ENCODE measurements at places on chromosomes 6 and 20. TPM values are rescaled to one million over a fixed set of nuclear protein-coding genes. Genes with fewer than 3 reads are reported as not detected.

The FRS3 gene
- 7.5 TPM for total RNA-seq

The RUNX2 gene
- total RNA-seq, result 0.20 TPM

The TRDN gene
- 57.5 TPM for total RNA-seq

The MCM9 gene
- total RNA-seq, result 19.8 TPM

The BTN1A1 gene
- total RNA-seq, result not detected

The RIMS1 gene
- 1.1 TPM for total RNA-seq

The IMPG1 gene
- total RNA-seq, result not detected

The SCGN gene
- total RNA-seq, result not detected

The C6orf118 gene
- 1.1 TPM for total RNA-seq

- no peaks in the 10 kb centered on the region for H3K4me1 ChIP-seq
- H3K4me3 ChIP-seq, result no peak overlapping the region
- H3K27ac ChIP-seq, result peak overlapping the region; percentile 67
- DNase-seq, result no peak
Measured at GRCh38 chr6:149108038-149108748, 209.3 kb upstream of the TAB2 start.

DNA sequence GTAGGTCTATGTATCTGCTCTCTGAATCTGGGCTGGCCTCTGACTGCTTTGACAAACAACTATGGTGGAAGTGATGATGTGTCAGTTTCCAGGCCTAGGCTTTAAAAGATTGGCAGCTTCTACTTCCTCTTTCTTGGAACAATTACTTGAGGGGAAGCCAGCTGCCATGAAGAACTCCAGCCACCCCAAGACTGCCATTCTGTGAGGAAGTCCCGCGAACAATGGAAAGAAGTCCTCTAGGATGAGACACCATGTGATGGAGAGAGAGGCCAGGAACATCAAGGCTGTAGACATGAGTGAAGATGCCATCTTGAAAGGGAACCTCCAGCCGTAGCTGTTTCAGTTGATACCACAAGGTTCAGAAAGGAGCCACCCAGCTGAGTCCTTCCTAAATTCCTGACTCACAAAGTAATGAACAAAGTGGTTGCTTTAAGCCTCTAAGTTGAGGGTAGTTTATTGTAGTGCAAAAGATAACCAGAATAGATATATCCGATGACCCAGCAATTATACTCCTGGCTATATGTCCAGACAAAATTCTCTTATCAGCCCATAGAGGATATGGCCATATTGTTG lies 15.3 kb upstream of the TCF15 start:
- no peaks in the 10 kb centered on the region for H3K27me3 ChIP-seq
- no peaks in the 10 kb centered on the region for H3K36me3 ChIP-seq
- H3K4me1 ChIP-seq, result peaks cover 5% of the 10 kb centered on the region

DNA sequence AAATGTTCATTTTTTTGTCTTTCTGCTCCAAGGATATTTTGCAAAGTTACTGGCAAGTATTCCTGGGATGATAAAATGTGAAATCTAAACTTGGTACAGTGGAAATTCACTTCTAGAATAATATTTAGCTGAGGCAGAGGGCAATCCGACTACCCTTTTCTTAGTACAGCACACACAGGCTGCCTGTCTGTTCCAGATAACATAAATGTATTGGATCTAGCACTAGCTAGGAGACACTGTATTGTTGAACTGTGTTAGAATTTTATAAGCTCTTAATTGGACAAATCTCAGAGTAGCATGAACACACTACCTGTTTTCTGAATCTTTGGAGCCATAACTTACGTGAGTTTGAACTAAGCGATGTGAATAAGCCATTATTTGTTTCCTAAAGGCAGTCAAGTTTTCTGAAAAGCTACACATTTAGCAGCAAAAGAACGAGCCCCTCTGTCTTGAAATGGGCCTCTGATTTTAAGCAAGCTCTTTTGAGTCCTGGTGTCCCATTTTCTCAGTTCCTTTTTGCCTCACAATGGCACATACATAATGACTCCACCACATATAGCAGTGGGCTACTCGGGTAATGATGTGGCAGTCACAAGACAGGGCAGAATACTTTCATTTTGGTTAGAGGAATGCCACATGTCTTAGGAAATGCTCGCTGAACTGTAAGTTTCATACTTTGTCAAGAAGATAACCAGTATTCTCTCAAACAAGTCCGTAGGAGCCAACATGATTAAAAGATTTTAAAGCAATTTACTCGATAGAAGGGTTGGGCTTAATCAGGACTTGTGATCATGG lies 116.5 kb upstream of the ESR1 start:
- no peak overlapping the region for H3K27ac ChIP-seq
- H3K4me3 ChIP-seq, result no peak overlapping the region
- H3K4me1 ChIP-seq, result peaks cover 9% of the 10 kb centered on the region
- no peaks in the 10 kb centered on the region for H3K27me3 ChIP-seq
- no peak for DNase-seq

GRCh38 chr6:161676586-161676985 lies 402.7 kb upstream of the AGPAT4 start:
- H3K4me3 ChIP-seq, result no peak overlapping the region
- no peaks in the 10 kb centered on the region for H3K4me1 ChIP-seq
- DNase-seq, result no peak
- H3K36me3 ChIP-seq, result no peaks in the 10 kb centered on the region

- H3K27ac ChIP-seq, result peak overlapping the region; percentile 6
- H3K4me3 ChIP-seq, result peak overlapping the region; percentile 90
Measured at GRCh38 chr20:46364670-46365486, 41.5 kb downstream of the ELMO2 start.

GRCh38 chr6:31079656-31080261 lies 32.6 kb downstream of the C6orf15 start:
- no peak overlapping the region for H3K27ac ChIP-seq
- H3K4me1 ChIP-seq, result no peaks in the 10 kb centered on the region
- DNase-seq, result peak; percentile 93
- no peaks in the 10 kb centered on the region for H3K36me3 ChIP-seq

DNA sequence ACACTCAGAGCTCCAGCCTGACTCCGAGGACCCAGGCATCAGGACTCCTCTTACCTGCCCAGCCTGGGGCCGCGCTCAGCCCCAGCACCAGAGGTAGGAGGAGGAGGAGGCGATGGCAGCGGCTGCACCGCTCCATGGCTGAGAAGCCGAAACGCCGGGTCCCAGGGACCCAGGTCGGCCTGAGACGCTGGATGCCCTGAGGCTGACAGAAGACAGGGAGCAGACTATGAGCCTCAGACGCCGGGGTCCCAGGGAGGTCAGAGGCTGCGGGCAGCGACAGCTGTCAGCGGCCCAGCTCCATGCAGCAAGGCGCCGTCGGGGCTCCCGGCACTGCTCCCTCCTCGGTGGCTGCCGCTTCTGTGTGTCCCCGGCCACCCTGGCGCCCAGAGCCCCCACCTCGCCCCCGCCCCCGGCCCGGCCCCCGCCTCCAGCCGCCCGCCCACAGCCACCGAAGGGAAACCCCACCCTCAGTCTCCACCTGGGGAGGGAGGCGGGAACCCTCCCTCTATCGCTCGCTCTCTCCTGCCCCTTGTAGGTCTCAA lies at the start of gene COL11A2:
Gene COL11A2 (minus strand): TSS at position 363 of the 542 bp plus-strand sequence. CDS start 227 bp downstream, at position 136.
- H3K4me3 ChIP-seq, result peak within 1 kb of the TSS; percentile 72
- DNase-seq, result peak; percentile 71
- peaks cover 28% of the 10 kb centered on the region for H3K36me3 ChIP-seq
- peaks cover 50% of the 10 kb centered on the region for H3K27me3 ChIP-seq

- no peaks in the 10 kb centered on the region for H3K4me1 ChIP-seq
Measured at GRCh38 chr6:27176096-27176495, 71.4 kb upstream of the PRSS16 start.

GRCh38 chr6:160510199-160510598 lies 153.9 kb downstream of the LPA start:
- DNase-seq, result no peak
- no peaks in the 10 kb centered on the region for H3K4me1 ChIP-seq
- H3K27ac ChIP-seq, result no peak overlapping the region
- H3K36me3 ChIP-seq, result no peaks in the 10 kb centered on the region

DNA sequence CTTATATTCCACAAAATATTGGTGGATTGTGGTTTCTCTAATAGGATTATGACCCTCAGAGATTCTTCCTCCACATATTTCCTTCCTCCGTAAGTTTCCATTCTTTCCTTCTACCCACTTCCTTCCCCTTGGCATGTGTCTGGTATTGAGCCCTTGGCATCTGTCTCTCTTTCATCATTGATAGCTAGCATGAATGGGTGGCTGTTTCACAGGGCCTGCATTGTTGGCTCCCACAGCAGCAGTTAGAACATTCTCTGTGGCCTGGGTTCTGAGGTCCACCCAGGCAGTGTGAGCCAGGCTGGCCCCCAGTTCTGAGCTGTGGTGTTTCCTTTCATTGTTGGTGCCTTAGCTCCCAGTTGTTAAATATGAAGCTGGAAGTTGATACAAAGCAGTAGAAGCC lies 125.3 kb downstream of the ANKS1A start:
- H3K27me3 ChIP-seq, result no peaks in the 10 kb centered on the region
- no peak for DNase-seq
- H3K4me1 ChIP-seq, result peaks cover 4% of the 10 kb centered on the region
- H3K36me3 ChIP-seq, result peaks cover 23% of the 10 kb centered on the region

All from endodermal cell (in vitro differentiated cells).